Effector CD4-positive, alpha-beta T cell (primary cell): ENCODE measurements at places on chromosomes 3 and 15.

DNA sequence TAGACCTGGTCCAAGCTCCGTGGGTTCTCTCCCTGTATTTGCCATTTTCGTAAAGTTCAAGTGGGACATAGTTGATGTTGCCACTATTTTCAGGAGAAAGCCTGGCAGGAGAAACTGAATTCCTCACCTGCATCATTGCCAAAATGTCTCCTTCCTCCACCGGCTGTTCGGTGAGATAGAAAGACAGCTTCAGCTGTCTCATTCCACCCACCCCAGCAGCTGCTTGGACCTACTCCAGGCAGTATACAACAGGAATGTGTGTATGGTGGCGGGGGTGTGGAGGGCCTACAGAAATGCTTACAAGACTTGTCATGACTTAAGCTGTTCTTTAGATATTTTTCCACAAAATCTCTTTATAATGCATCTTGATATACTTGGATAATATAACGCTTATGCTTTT lies 132.7 kb upstream of the RAP2B start:
- DNase-seq: no peak

DNA sequence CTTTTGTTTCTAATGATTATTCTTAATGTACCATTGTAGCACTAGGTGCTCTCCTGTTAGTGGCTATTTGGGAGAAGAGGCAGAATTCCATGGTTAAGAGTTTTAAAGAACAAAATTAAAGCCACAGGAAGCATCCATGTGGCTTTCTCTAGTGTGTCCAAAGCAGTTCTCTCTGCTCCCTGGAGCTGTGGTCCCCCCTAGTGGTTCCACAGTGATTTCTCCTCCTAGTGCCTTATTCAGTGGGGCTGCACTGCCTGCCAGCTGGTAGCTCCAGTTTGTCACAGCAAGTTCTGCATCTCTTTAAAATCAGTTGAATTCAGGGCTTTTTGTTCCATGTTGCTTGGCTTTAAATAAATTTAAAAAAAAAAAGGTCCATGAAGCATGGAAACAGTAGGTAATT lies 39.6 kb upstream of the FAM98B start:
- DNase-seq: no peak

- DNase-seq: no peak
Observed at GRCh38 chr3:64957408-64958198, 269.8 kb upstream of the ADAMTS9 start.

DNA sequence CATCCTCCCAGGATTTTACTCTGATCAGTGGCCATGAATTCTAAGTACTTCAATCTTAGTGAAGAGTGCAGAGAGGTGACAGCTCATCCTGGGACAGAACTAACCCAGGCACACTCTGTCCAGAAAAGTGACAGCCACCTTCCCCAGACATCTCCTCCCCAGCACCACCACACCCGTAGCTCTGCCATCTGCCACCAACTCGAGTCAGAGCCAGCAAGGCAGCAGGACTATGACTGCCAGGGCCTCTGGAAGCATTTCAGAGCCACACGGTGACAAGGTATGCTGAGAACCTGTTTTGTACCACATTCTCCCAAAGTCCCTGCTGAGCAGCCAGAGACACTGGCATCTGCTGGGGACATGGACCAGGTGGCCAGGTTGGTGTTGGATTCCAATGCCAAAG lies 71.0 kb downstream of the NTRK3 start:
- DNase-seq: no peak

GRCh38 chr3:14122301-14122700 lies 2.4 kb downstream of the CHCHD4 start:
- DNase-seq: no peak

- no peak for DNase-seq
Observed at GRCh38 chr15:78390242-78390641, 47.8 kb upstream of the IREB2 start.

GRCh38 chr3:170730071-170730812 lies 139.8 kb downstream of the RPL22L1 start:
- no peak for DNase-seq

DNA sequence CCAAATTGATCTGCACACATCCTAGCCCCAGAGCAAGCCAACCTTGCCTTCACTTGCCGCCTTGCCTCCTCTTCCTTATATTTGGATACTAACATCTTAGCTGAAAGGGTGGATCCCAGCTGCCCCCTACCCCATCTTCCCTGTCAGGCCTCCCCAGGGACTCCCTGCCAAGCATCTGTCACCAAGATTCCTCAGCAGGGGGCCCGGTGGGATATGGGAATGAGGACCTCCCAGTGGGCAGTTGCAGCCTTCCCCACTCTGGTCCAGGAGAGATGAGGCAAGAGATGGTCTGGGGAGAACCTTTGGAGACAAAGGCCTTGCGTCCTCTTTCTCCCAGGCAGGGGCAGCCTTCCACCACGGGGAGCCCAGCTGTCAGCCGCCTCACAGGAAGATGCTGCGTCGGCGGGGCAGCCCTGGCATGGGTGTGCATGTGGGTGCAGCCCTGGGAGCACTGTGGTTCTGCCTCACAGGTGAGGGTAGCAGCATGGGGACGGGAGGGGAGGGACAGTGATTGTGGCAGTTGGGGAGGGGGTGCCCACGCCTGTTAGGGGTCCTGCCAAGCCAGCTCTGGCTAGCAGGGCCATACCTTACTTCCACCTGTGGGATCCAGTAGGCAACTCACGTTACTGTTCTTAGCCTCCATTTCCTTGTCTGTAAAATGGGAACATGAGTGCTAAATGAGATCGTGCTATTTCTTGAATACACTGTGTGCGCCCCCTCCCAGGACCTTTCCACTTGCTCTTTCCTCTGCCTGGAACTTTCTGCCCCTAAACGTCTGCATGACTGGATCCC lies 15.3 kb downstream of the CD276 start:
- DNase-seq: no peak

- no peak for DNase-seq
Observed at GRCh38 chr15:49675041-49675440, 54.2 kb downstream of the DTWD1 start.

GRCh38 chr15:78342021-78342420 lies 1.9 kb downstream of the CRABP1 start:
- DNase-seq: no peak

DNA sequence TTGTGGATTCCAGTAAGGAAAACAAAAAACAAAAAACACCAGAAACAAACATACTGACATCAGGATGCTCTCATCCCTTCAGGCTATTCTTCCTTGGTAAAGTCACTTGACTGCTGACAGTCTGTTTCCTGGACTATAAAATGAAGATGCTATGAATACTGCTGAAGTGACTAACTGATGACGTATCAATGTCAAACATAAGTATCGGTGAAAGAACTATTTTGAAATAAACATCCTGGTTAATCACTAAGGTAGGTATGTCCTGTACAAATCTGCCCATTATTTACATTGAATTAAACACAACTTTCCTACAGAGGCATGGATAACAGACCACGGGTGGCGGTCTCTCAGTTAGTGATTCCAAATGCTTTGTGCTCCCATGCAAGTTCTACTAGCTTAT lies 45.9 kb downstream of the CHAC1 start:
- no peak for DNase-seq

- no peak for DNase-seq
Observed at GRCh38 chr3:197445896-197446699, 109.7 kb downstream of the BDH1 start.

- no peak for DNase-seq
Observed at GRCh38 chr15:82611348-82611747, 35.8 kb downstream of the CPEB1 start.

DNA sequence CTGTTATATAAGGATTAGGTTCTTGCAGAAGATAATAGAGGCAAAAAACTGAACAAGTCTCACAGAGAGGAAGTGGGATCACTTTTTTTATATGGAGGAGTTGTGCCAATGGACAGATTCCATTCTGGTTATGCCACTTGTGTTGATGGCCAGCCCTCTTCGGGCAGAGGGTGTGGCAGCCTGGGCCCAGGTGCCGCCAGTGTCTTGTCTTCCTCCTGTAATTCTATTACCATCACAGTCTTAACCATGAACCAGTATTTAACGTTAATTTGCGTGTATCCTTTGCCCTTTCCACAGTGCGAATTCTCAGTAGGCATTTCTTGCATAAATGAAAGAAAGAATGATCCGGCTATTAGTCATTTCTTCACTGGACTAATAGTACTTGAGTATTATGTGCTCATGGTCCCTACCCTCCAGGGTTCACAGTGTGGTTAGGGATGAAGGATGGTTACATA lies 7.0 kb upstream of the USP4 start:
- DNase-seq: no peak

GRCh38 chr3:19866751-19867347 lies 67.2 kb downstream of the EFHB start:
- no peak for DNase-seq

- no peak for DNase-seq
Observed at GRCh38 chr15:33343275-33343674, 32.5 kb downstream of the RYR3 start.

GRCh38 chr15:48603123-48603500 lies 42.4 kb downstream of the FBN1 start:
- no peak for DNase-seq

DNA sequence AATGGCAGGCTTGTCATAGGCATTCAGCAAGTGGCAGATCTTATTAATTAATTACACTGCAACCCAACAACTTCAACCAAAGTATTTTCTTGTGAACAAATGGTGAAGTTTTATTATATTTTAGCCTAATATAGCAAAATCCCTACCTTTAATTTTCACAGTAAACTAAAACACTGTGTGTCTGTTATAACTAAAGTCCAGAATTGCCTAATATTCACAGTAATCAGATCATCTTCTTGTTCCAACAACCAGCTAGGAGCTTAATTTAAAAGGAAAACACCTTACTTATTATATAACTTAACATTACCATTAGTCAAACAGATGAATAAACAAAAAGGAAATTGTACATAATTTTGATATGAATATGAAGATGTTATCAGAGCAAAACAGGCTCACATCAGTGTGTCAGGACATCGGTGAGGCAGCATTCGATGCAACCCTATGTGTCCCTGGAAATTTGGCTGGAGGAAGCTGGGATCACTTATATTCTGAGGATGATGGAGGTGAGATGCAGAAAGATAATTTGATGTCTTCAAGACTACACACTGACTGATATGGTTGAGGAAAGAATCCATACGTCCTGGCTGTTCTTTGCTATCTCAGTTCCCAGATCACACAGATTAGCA lies 189.3 kb upstream of the EIF1B start:
- DNase-seq: no peak

- DNase-seq: no peak
Observed at GRCh38 chr15:39579487-39580116, 1.3 kb upstream of the THBS1 start.

DNA sequence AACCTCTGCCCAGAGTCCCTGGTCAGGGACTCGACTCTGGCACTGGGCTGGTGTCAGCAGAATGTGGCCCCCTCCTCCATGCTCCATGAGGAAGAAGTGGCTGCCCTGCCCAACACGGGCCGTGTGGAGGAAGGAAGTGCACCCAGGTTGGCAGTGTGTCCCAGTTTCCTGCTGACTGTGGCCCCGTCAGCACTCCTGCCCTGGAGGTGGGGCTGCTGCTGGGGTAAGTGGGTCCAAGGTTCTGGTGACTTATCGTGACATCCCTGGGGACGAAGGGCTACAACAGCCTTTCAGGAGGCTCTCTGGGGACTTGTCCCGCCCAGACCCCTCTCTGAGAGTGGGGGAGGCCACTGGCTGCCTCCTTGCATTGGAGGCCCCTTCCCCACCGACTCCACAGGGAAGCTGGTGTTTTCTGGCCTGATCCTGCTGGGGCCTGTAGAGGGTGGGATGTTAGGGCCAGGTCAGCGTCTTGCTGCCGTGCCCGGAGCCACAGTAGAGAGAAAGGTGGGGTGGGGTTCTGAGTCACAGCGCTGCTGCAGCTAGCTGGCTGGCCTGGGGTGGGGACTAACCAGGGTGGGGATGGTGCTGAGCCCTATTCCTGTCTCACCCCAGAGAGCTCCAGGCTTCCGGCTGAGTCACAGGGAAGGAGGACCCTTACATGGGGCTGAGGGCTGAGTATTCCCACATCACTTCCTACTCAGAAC lies 10.5 kb downstream of the SEMA4B start:
- DNase-seq: no peak
